ENCODE measurements at places on chromosomes 7 and 10. TPM values are rescaled to one million over a fixed set of nuclear protein-coding genes. Genes with fewer than 3 reads are reported as not detected.

The KCND2 gene
- polyA plus RNA-seq: not detected

The CALY gene
- not detected for polyA plus RNA-seq

The NUTM2A gene
- polyA plus RNA-seq: 1.5 TPM

The NEUROG3 gene
- polyA plus RNA-seq: not detected

The DYNC1I1 gene
- not detected for polyA plus RNA-seq

The EPHA1 gene
- not detected for polyA plus RNA-seq

DNA sequence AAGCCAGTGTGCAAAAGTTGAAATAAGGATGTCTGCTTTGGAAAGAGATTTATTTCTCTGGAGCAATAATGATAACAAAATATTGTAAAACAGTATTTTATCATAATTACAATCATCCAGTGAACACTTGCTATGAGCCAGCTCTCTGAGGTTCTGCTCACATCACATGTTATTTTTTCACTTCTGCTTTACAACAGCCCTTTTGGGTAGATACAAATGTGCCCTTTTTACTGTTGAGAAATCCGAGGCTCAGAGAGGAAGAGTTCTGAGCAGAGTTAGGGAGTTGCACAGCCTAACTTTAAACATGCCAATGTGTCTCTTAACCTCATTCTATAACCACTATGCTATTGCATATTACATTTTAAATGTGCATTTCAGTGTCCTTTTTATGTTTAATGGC, 232.6 kb upstream of the CDC14C start:
- H3K4me3 ChIP-seq: no peak overlapping the region
- no peaks in the 10 kb centered on the region for H3K36me3 ChIP-seq
- H3K4me1 ChIP-seq: peaks cover 14% of the 10 kb centered on the region
- peak; percentile 30 for DNase-seq

DNA sequence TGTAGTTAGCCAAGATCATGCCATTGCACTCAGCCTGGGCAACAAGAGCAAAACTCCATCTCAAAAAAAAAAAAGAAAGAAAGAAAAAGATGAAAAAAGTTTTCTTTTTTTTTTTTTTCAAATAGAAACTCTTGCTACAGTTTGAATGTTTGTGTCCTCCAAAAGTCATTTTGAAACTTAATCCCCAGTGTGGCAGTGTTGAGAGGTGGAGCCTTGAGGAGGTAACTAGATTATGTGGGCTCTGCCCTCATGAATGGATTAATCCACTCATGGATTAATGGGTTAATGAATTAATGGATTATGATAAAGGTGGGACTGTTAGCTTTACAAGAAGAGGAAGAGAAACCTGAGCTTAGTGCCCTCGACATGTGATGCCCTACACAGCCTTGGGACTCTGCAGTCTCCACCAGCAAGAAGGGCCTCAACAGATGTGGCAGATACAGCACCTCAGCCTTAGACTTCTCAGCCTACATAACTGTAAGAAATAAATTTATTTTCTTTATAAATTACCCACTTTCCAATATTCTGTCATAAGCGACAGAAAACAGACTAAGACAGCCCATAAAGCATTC, 25.1 kb downstream of the CPEB3 start:
- no peak overlapping the region for H3K27ac ChIP-seq
- DNase-seq: no peak
- no peaks in the 10 kb centered on the region for H3K27me3 ChIP-seq
- peaks cover 7% of the 10 kb centered on the region for H3K4me1 ChIP-seq

DNA sequence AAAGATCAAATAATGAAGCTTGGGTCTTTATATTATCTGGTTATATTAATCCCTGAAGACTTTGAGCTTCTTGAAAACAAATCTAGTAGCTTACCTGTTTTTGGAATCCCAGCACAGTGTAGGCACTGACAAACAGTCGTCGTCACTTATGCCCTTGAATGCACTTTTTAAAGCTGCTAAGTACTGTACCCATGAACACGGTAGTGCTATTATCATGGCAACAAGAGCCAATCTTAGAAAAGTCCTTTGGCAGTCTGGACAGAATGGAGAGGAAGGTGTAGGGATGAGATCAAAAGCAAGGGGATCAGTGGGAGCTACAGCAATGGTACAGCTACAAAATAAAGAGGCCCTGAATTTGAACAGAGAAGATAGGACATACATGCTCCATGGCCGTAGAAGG, 9.4 kb downstream of the SLC25A13 start:
- H3K27ac ChIP-seq: no peak overlapping the region
- no peaks in the 10 kb centered on the region for H3K27me3 ChIP-seq
- H3K36me3 ChIP-seq: no peaks in the 10 kb centered on the region
- no peak for DNase-seq
- H3K4me1 ChIP-seq: peaks cover 24% of the 10 kb centered on the region

- no peaks in the 10 kb centered on the region for H3K4me1 ChIP-seq
- no peaks in the 10 kb centered on the region for H3K27me3 ChIP-seq
- no peak overlapping the region for H3K4me3 ChIP-seq
- DNase-seq: no peak
- peak overlapping the region; percentile 57 for H3K27ac ChIP-seq
These were observed 10.9 kb downstream of the ANLN start for GRCh38 chr7:36400606-36401005.

DNA sequence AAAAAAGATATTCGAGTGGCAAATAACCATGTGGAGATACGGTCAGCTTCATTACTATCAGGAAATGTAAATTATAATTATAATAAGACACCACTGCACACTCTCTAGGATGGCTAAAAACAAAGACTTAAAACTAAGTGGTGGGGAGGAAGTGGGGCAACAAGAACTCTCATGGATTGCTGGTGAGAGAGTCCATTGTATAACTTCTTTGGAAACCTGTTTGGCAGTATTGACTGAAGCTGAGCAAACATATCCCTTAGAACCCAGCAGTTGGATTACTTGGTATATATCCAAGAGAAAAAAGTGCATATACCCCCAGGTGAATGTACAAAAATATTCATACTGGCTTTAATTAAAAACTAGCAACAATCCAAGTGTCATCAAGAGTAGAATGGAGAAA, 133.7 kb upstream of the CTBP2 start:
- DNase-seq: no peak
- no peaks in the 10 kb centered on the region for H3K27me3 ChIP-seq
- no peaks in the 10 kb centered on the region for H3K4me1 ChIP-seq
- no peaks in the 10 kb centered on the region for H3K36me3 ChIP-seq
- no peak overlapping the region for H3K27ac ChIP-seq

- no peaks in the 10 kb centered on the region for H3K27me3 ChIP-seq
- no peaks in the 10 kb centered on the region for H3K4me1 ChIP-seq
- no peaks in the 10 kb centered on the region for H3K36me3 ChIP-seq
- no peak overlapping the region for H3K4me3 ChIP-seq
These were observed 947.9 kb upstream of the LRRN3 start for GRCh38 chr7:110142939-110143526.

GRCh38 chr10:80203835-80204676, 1.3 kb downstream of the ANXA11 start:
- peaks cover 63% of the 10 kb centered on the region for H3K4me1 ChIP-seq
- H3K27ac ChIP-seq: peak overlapping the region; percentile 81
- peak overlapping the region; percentile 91 for H3K4me3 ChIP-seq
- no peak for DNase-seq
- no peaks in the 10 kb centered on the region for H3K36me3 ChIP-seq

DNA sequence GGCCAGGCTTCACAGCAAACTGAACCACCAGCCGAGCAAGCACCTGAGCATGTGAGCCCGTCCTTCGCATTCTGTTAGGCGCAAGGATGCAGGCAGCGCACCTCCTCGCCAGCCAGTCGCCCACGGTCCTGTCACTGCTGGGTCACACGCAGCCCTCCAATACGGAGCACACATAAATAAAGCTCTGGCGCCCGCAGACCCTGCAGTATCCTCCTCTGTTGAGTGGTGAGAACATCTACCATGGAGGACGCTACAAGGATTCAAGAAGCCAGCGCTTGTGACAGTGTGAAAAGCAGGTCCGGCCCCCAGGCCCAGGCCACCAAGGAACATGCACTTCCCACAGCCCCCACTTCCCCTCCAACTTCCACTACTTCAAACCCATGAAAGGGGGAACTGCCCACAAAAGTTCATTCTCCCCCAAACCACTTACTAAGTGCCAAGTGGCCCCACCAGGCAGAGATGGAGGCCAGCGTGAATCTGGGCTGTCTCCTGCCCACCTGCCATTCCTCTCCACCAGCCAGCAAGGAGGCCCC, 34.8 kb downstream of the VOPP1 start:
- DNase-seq: no peak
- H3K4me3 ChIP-seq: peak overlapping the region; percentile 1
- no peaks in the 10 kb centered on the region for H3K36me3 ChIP-seq
- no peaks in the 10 kb centered on the region for H3K27me3 ChIP-seq

- no peaks in the 10 kb centered on the region for H3K4me1 ChIP-seq
- H3K27me3 ChIP-seq: peaks cover 14% of the 10 kb centered on the region
- no peak overlapping the region for H3K4me3 ChIP-seq
- no peak for DNase-seq
- H3K27ac ChIP-seq: no peak overlapping the region
These were observed 6.6 kb downstream of the DMBT1 start for GRCh38 chr10:122567056-122567660.

- no peak overlapping the region for H3K4me3 ChIP-seq
- no peaks in the 10 kb centered on the region for H3K27me3 ChIP-seq
- no peak overlapping the region for H3K27ac ChIP-seq
- H3K4me1 ChIP-seq: peaks cover 45% of the 10 kb centered on the region
- peaks cover 4% of the 10 kb centered on the region for H3K36me3 ChIP-seq
- DNase-seq: no peak
These were observed 9.9 kb downstream of the XPNPEP1 start for GRCh38 chr10:109913306-109913892.

- H3K27ac ChIP-seq: no peak overlapping the region
- no peaks in the 10 kb centered on the region for H3K27me3 ChIP-seq
- peaks cover 30% of the 10 kb centered on the region for H3K36me3 ChIP-seq
- no peak for DNase-seq
These were observed 43.4 kb upstream of the GSDME start for GRCh38 chr7:24800667-24801066.

- no peak overlapping the region for H3K27ac ChIP-seq
- peaks cover 10% of the 10 kb centered on the region for H3K4me1 ChIP-seq
- H3K4me3 ChIP-seq: no peak overlapping the region
- DNase-seq: peak; percentile 5
These were observed 11.0 kb upstream of the PPIF start for GRCh38 chr10:79336276-79336675.

GRCh38 chr7:20351901-20352300, 21.2 kb downstream of the ITGB8 start:
- H3K27ac ChIP-seq: no peak overlapping the region
- H3K4me1 ChIP-seq: no peaks in the 10 kb centered on the region
- H3K4me3 ChIP-seq: no peak overlapping the region
- no peaks in the 10 kb centered on the region for H3K27me3 ChIP-seq
- no peaks in the 10 kb centered on the region for H3K36me3 ChIP-seq
- DNase-seq: no peak

- H3K27ac ChIP-seq: no peak overlapping the region
- no peak for DNase-seq
- no peak overlapping the region for H3K4me3 ChIP-seq
- H3K36me3 ChIP-seq: peaks cover 100% of the 10 kb centered on the region
- H3K4me1 ChIP-seq: no peaks in the 10 kb centered on the region
These were observed 117.7 kb downstream of the ANKRD61 start for GRCh38 chr7:6148724-6149360.

DNA sequence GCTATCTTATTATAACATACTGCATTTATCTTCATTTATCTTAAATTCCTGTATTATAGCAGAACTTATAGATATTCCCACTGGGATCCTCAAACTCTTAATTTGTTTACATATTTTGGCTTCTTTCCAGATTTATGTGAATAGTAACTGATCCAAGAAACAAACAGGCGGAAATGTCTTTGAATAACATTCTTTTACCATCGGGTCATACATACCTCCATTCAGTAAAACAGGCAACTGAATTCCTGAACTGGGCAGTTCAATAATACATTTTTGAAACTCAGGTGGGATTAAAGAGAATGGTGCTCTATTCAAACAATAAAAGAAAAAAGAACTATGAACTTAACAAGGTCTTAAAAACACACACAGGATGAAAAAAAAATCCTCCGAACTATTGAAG, 337.4 kb downstream of the CRPPA start:
- no peak for DNase-seq
- no peaks in the 10 kb centered on the region for H3K27me3 ChIP-seq
- H3K4me1 ChIP-seq: no peaks in the 10 kb centered on the region
- H3K4me3 ChIP-seq: no peak overlapping the region

GRCh38 chr7:153470004-153470671, 582.1 kb upstream of the DPP6 start:
- no peak overlapping the region for H3K27ac ChIP-seq
- no peaks in the 10 kb centered on the region for H3K27me3 ChIP-seq
- H3K4me1 ChIP-seq: no peaks in the 10 kb centered on the region
- no peak for DNase-seq
- H3K4me3 ChIP-seq: no peak overlapping the region

DNA sequence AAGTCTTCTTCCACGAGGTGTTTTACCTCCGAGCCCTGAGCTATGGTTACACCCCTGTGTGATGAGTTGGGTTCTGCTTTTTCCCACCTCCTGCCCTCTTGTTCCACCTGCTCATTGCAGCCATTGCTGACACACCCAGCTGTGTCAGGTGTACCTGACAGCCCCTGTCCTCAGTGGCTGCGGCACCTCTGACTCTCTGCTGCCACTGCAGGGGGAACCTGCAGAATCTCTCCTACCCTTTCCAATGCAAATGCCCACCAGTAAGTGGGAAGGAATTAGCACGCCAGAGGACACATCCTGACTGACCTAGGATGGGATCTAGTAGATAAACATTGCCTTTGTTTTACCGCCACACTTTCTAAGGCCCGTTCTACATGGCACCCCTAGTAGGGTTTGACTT, 600.9 kb upstream of the MKI67 start:
- no peaks in the 10 kb centered on the region for H3K36me3 ChIP-seq
- no peaks in the 10 kb centered on the region for H3K27me3 ChIP-seq
- no peaks in the 10 kb centered on the region for H3K4me1 ChIP-seq
- DNase-seq: no peak
- H3K4me3 ChIP-seq: no peak overlapping the region

DNA sequence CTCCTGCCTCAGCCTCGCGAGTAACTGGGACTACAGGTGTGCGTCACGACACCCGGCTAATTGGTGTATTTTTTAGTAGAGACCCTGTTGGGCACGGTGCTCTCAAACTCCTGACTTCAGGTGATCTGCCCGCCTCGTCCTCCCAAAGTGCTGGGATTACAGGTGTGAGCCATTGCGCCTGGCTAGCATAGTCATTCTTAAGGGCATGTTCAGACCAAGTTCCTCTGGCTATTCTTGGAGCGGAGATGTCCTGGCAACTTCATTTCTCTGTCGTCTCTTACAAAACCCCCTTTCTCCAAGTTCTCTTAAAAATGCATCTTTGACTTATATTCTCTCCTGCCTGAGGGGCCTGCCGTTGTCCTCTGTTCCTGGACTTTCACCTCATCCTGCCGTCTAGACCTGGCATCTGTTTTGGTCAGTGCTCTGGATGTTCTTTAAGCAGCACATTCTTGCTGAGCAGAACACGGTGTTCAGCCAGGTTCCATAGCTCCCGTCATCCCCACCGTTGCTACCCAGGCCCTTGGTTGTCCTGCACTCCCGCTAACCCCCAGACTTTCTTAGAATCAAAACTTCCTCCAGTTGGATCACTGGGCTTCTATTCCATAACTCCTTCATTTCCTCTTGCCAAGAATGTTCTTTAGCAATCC, 509.9 kb upstream of the GALNT17 start:
- DNase-seq: no peak
- H3K4me3 ChIP-seq: no peak overlapping the region
- no peaks in the 10 kb centered on the region for H3K4me1 ChIP-seq
- no peak overlapping the region for H3K27ac ChIP-seq

All from CD14-positive monocyte (primary cell).